ENCODE measurements at places on chromosomes 1 and 21. TPM values are rescaled to one million over a fixed set of nuclear protein-coding genes. Genes with fewer than 3 reads are reported as not detected.
A peak's percentile ranks its signal among the peaks of the same experiment; 100 is the strongest.

SPATA17 gene
- total RNA-seq, result not detected

PRDX6 gene
- 155 TPM for total RNA-seq

PTPN14 gene
- total RNA-seq, result 0.05 TPM

AQP10 gene
- not detected for total RNA-seq

KRTAP26-1 gene
- total RNA-seq, result not detected

PODN gene
- total RNA-seq, result not detected

DNA sequence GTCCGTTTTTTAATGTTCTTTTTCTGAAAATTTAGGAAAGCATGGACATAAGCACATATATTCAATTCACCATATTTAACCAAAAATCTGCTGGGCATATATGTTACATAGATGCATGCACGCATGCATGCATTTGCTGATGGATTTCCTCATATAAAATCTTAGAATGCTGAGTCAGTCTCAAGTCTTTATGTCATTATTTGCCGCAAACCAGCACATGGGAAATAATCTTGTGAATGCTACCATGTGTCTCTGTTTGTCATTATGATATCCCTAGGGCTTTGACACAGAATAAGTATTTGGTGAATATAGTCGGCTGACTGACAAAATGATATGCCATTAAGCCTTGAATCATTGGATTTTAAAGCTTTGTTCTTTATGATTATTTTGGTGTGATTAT, 776.5 kb downstream of the KCNT2 start:
- DNase-seq, result no peak

- DNase-seq, result no peak
Measured at GRCh38 chr1:236332092-236332758, 50.5 kb upstream of the ERO1B start.

GRCh38 chr1:238450976-238451375, 560.3 kb upstream of the ZP4 start:
- no peak for DNase-seq

GRCh38 chr21:46146856-46147255, 8.5 kb downstream of the FTCD start:
- peak; percentile 23 for DNase-seq

DNA sequence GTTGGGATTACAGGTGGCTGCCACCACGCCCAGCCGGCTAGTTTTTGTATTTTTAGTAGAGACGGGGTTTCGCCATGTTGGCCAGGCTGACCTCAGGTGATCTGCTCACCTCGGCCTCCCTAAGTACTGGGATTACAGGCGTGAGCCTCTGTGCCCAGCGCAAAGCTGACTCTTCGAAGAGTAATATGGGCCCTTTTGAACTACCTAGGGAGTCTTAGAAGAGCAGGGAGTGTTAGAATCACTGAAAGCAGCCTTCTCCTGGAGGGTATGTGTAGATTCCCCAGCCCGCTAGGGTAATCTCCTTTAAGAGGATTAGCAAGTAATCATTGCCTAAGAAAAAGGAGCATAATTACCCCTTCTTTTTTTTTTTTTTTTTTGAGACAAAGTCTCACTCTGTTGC, 6.5 kb upstream of the MAST2 start:
- no peak for DNase-seq

DNA sequence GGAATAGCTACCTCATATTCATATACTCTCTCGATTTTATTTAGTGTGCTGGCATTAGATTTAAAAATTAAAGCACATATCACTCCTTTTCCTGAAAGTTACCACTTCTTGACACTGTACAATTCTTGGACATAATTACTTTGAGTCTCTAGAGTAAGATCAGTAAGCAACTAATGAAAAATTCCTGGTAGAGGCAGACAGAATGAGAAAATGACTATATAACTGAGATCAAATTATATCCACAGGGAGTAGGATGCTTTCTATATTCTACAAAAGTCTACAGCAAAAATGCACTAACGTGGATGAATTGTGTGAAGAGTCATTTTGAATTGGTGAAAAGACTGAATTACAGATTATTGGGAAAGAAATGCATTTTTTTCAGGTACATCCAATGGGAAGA, 445.7 kb downstream of the PTBP2 start:
- DNase-seq, result no peak

DNA sequence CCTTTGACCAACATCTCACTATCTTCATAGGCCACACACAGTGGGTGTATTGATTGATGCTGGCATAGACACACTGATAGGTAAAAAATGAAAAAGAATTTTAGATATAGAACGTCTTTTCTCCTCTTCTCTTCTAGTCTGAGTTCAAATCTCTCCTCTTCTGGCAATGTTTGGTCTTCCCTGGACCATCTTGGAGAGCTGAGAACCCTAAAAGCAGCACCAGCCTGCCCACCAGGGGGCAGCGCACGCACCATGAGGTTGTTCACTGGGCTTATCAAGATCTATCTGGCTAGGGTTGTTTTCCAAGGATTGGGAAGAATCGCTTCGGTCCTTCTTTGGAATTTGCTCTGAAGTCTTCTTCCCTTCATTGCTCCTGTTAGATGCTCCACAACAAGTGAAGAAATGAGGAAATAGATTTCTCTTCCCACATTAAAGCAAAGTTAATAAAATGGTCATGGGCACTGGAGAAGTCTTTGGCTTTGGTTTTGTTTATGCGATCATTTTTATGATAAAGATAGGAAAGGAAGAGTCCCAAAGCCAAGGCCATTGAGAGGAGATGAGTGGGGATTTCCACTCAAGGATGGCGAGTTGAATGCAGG, 104.0 kb upstream of the OLIG2 start:
- peak; percentile 69 for DNase-seq

DNA sequence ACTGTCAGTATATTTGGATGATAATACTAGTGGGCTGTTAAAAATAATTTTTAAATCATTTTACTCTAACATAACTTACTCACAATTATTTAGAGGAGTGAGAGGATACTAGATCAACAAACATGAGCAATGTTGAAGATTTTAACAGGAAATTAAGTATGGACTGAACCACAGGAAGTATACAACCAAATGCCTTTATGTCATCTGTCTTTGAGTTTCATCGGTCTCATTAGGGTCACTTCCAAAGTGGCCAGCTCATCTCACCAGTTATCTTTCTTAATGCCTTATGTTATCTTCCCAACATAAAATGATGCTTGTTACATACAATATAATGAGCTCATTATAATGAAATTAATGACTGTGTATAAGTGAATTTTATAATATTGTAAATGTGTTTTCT, 1.5 kb upstream of the RGS1 start:
- no peak for DNase-seq

DNA sequence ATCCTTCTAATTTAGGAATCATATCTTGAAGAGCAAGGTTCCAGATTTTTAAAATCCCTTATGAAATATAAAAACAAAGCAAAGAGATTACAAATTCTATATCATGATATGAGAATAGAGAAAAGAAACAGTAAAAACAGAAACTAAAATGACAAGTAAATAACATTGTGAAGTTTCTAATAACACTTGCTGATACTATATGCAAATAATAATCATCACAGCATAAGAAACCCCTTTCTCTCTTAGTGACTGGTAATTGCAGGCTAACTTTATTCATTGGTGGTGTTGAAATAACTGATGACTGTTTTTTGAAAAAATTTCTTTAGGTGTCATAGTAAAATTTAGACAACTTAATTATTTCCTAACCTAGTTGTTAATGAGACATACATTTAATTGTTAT, 281.6 kb downstream of the PLA2G4A start:
- DNase-seq, result no peak

DNA sequence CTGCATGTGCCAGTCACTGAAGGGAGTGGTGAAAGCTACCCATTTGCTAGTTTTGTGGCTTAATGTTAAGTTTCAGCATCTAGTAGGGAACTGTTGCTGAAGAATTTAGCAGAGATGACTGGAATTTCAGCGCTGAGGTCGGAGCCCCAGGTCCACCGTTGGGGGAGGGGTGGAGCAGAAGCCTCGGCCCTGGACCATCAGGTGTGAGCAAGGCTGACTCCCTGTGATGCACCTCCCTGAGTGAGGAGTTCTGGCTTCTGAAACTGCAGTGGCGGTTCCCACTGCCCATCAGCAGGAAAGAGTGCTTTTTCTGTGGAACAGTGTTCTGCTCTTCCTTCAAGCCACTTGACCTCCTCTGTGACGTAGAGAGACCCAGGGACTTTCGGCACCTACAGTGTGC, 1.3 kb downstream of the NOS1AP start:
- no peak for DNase-seq

GRCh38 chr1:158864595-158864994, 33.4 kb downstream of the MNDA start:
- no peak for DNase-seq

GRCh38 chr21:23471877-23472276, 2135.4 kb downstream of the MRPL39 start:
- DNase-seq, result no peak

Data from natural killer cell treated with Interleukin-12 subunit alpha and Interleukin-12 subunit beta and Interleukin-15 and Interleukin-18, amount 100 ng/mL, for 72 hours (primary cell).